ENCODE measurements at places on chromosomes 11 and 22.

- DNase-seq: no peak
These were observed 7.3 kb downstream of the CCDC88B start for GRCh38 chr11:64347193-64347867.

DNA sequence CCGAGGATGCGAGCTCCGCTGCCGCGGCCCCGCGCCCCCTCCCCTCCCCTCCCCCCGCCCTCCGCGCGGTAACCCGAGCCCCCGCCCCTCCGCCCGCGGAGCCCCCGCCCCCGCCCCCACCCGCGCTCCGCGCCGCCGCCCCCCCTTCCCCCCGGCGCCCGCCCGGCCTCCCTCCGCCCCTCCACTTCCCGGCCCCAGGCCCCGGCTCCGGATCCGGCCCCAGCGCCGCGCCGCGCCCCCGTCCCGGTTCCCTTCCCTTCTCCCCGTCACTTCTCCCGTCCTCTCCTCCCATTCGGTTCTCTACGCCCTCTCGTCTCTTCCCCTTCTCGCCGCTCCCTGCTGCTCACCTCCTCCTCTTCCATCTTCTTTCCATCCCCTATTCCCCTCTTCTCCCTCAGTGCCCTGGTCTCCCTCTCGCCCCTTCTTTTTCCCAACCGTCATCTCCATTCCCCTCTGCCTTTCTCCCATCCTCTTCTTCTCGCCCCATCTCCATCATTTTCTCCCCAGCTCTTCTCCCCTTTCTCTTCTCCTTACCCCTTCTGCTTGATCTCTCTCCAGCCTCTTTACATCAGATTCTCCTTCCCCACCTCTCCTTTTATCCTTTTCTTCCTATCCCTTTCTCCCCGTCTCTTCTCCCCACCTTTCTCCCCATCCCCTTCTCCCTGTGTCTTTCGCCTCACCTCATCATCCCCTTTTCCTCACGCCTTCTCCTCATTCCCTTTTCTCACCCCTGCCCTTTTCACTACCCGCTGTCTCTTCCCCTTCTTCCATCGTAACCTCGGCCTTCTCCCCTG is at the start of gene DCHS1:
Gene DCHS1 (minus strand): TSS at position 20 of the 794 bp plus-strand sequence. CDS start 14,196 bp downstream, outside the sequence.
- DNase-seq: peak; percentile 46

DNA sequence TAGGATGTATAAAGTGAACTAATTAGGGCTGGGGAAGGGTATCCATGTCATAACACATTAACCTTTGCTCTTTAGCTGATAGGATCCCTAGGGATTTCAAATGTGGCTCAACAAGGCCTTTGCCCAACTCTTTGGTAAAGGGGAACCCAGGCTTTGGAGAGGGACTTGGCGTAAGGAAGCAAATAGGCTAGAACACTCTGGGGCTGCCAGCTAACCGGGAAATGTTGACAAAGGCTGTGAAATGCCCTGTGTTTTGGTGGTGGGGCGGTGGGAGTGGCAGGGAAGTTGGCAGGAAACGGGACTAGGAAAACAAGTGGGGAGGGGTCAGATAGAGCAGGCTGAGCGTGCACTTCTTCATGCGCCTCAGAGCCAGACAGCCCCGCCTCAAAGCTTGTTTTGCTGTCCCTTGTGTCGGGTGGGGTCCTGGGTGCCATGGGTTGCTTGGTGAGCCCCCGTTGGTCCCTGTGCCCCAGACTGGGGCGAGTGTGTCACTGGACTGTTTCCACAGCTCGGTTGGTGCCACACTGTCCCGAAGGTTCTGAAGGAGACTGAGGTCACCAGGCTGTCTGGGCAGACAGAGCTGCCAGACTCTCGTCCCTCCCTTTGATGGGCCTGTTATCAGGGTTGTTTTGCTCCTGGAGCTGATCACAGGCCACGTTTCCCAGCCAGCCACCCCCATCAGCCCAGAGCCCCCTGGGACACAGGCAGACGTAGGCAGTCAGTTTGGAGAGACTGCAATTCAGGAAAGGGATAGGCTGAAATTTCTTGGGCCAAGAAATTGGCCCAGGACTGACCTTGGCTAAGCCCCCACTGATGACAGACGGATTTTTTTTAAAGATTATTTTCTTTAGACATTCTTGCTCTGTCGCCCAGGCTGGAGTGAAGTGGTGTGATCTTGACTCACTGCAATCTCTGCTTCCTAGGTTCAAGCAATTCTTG is 19.6 kb downstream of the KCTD21 start:
- no peak for DNase-seq

DNA sequence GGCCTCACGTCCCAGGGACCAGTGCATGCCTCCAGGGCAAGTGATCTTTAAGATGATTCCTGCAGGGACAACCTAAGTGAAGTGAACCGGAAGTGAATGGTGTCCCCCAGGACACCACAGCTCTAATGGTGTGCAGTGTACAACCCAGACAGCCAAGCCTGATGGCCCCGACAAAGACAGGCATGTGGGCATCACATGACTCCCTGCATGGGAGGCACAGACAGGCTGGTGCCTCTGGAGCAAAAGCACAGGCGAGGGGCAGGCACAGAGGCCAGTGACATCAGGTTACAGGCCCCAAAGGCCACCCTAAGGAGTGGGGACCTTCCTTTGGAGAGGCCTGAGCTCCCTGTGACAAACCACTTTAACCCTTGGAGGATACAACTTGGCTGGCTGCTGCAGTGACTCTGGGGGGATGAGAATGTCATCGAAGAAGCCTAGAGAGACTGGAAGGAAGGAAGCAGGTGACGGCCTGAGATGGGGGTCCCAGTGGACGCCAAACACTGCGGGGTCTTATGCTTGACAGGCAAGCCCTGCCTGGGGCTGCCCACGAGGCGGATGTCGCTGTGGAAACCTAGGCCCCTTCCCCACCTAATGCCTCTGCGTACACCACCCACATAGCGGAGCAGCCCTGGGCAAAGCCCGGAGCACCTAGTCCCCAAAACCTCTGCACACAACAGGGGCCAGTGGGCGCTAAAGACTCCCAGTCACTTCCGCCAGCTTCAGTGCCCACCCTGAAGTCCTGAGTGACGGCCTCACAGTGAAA is 12.4 kb downstream of the POLR3H start:
- no peak for DNase-seq

DNA sequence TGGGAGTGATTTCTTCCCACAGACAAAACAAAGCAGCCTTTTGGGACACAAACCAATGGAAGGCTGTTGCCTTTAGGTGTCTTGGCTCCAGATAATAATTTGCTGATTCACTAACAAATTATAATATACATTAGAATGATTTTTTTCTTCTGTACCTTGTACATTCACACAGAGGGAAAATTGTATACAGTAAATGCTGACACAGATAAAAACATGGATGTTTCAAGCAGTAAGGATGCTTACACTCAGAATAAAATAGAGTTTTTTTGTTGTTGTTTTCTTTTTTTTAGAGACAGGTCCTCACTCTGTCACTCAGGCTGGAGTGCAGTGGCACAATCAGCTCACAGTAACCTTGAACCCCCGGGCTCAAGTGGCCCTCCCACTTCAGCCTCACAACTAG is 109.2 kb upstream of the TRPC6 start:
- DNase-seq: no peak

DNA sequence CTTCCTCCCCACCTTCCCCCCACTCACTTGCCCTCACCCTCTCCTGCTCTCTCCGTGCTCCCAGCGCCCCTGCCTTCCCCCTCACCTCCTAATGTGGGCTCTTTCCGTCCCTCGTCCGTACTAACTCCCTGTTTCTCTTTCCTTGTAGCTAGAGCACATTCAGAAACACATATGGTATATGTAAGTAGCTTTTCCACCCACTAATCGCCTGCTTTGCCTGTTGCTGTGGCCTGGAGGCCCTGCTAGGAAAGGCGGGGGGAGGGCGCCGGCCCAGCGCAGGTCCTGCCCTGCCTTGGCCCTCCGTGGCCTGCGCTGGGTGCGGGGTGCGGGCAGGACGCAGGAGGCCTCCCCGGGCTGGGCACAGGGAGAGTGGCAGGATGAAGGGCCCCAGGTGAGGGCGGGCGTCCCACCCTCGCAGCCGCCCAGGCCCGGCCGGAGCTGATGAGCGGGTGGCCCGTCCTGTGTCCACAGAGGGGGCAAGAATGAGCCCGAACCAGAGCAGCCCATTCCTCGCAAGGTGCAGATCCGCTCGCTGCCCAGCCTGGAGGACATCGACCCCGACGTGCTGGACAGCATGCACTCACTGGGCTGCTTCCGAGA is 41.7 kb downstream of the MOB2 start:
- no peak for DNase-seq

GRCh38 chr11:112298535-112298934 is 37.9 kb upstream of the PLET1 start:
- DNase-seq: no peak
